ENCODE measurements at places on chromosomes 3 and 15. TPM values are rescaled to one million over a fixed set of nuclear protein-coding genes. Genes with fewer than 3 reads are reported as not detected.

DNA sequence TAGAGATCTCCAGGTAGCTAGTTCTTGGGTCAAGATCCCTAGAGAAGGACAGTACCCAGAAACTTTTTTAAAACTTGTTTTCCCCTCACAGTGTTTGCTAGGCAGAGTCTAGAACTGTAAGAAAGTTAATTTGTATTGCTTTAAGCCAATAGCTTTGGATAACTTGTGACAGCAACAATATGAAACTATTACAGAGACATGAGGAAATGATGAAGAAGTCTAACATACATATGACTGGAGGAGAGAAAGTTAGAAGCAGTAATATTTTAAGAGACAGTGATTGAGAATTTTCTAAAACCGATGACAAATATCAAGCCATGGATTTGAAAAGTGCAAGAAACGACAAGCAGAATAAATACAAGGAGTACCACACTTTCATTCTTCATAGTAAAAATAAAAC lies 10.0 kb downstream of the HMG20A start:
- no peak for ATAC-seq

GRCh38 chr3:55607844-55608243 lies 120.7 kb upstream of the WNT5A start:
- no peak for ATAC-seq

DNA sequence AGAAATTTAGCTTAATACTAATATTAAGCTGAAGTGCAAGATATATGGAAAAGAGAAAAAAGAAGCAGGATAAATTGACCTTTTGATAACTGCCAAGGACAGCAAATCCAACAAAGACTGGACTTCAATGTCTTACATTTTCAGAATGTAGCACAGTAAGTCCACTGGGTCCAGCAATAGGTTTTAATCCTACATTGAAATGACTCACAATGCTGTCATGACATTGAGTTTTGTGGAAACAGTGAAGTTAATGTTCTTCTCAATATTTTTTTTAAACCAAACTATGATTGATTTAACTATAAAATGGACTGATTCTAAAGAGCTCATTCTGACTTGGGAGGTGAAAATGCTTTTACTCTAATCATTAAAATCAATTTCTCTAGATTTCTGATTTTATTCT lies 166.6 kb upstream of the ZNF717 start:
- ATAC-seq, result no peak

DNA sequence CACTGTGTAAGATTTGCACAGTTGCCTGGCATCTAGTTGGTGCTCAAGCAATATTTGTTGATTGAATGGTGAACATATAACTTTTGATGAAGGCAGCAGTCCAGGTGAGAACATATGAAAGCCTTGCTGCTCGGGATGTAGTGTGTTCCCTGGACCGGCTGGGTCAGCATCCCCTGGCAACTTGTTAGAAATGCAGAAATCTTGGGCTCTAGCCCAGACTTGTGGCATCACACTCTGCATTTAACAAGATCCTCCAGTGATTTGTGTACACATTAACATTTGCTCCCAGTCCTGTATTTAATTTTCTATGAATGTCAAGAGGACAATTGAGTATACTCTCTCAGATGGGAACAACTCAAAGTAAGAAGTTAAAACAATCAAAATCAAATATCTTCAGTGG lies 69.0 kb upstream of the SAMMSON start:
- ATAC-seq, result peak; percentile 88

DNA sequence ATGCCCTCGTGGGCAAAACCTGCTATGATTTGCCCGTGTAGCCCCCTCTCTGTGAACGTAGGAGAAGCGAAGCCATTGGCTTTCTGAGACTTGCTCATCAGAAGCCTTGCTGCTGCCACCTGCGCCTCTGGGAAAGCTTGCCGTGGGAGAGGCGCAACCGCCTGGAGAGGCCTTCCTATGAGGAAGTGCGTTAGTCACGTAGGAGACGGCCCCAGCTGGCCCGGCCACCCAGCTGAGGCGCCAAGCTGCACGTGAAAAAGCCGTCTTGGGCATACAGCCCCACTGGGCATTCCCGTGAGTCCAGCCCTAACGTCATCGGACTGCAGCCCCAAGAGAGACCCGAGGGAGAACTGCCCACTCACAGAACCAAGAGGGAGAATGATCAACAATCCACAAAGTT lies 49.1 kb upstream of the TJP1 start:
- no peak for ATAC-seq

- peak; percentile 59 for ATAC-seq
These were observed 230.3 kb downstream of the FGF12 start for GRCh38 chr3:192496905-192497587.

- ATAC-seq, result peak; percentile 24
These were observed 109.7 kb upstream of the GALNT15 start for GRCh38 chr3:16064642-16065414.

DNA sequence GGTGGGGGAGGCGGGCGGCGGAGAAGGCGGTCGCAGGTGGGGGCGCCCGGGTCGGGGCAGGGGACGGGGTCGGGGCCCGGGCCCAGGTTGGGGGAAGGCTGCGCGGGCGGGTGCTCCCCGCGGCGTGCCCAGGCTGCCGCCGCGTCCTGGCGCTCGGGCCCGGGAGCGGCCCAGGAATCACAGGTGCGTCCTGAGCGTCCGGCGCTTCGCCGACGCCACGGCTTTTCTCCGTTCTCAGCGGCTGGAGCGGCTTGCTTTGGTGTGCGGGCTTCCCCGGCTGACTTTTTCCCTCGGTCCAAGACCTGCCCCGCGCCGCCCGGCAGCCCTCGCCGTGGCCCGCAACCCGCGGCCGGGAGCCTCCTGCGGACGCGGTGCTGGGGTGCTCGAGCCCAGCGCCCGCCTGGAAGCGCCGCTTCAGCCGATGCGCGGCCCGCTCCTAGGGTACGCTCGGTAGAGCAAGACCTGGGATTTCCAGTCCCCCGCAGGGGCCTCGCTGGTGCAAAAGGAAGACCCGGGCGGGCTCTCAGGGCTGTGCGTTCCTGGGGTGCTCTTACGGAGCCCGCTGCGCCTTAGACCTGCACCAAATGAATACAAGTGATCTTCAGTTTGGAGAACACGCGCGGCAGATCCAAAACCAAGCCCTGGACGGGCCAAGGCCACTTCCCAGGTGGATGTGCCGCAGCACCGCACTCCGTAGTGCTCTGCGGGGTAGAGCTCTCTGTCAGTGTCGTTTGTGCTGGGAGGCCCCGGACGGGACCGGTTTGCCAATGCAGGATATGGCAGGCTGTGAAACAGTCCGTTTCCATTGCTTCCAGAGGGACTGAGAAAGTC lies 639 bp downstream of the NIPA1 start:
- peak; percentile 43 for ATAC-seq

GRCh38 chr3:49539659-49540560 lies 14.4 kb upstream of the BSN start:
- ATAC-seq, result peak; percentile 95

DNA sequence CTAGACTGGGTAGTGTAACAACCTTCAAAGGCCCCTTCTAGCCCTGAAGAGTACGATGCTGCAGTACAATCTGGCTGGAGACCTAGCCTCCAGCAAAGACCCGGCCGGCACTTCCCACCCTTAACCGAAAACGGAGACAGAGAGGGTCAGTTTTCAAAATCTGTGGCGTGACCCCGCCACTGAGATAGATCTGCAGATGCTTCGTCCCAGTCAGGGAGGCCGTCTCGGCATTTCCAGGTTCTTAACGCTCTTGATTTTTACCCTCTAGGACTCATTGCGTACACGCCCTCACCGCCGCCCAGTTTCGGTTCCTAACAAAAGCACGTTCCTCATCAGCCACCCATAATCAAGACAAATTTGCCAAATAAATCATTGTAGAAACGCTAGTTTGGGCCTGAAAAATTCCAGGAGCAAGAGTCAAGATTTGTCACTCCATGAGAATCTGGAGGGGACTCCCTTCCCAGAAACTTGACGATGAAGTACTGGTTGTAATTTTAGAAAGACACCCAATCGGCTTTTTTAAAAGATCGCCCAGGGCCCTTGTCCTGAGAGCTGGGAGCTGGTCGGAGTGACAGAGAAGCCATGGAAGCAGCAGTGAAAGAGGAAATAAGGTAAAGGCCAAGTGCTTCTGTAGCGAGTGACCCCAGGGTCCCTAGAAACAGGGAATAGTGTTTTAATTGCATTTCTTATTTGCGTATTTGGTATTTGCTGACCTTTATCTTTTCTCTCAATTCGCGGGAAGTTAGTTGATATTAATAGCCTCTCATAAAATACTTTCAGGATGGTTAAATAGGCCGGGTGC lies 868 bp upstream of the TMEM87A start:
- ATAC-seq, result peak; percentile 18

- no peak for ATAC-seq
These were observed 123.3 kb downstream of the MYLK start for GRCh38 chr3:123760817-123761216.

DNA sequence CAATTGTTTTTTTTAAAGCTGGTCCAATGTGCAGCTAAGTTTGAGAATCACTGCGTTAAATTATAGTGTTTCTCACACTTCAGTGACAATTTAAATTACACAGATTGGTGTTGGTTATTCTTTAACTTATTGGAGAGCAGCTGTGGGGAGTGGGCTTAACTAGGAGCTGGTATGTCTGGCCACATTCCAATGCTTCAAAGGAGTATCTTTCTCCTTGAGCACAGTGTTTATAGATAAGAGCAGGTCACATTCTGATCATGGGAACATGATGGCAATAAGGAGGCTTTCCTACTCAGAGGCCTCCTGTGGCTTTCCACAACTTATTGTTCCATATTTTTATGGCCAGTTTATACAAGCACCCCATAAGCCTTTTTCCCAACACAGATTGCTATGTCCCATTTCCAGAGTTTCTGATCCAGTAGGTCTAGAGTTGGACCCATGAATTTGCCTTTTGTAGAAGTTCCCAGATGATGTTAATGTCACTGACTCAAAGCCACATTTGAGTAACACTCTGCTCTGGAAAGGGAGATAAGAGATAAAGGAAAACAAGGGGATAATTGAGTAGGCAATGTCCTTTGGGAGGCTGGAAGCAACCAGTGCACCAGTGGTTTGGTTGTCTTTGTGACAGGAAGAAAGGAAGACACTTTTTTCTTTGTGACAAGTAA lies 33.0 kb upstream of the PLSCR4 start:
- no peak for ATAC-seq

DNA sequence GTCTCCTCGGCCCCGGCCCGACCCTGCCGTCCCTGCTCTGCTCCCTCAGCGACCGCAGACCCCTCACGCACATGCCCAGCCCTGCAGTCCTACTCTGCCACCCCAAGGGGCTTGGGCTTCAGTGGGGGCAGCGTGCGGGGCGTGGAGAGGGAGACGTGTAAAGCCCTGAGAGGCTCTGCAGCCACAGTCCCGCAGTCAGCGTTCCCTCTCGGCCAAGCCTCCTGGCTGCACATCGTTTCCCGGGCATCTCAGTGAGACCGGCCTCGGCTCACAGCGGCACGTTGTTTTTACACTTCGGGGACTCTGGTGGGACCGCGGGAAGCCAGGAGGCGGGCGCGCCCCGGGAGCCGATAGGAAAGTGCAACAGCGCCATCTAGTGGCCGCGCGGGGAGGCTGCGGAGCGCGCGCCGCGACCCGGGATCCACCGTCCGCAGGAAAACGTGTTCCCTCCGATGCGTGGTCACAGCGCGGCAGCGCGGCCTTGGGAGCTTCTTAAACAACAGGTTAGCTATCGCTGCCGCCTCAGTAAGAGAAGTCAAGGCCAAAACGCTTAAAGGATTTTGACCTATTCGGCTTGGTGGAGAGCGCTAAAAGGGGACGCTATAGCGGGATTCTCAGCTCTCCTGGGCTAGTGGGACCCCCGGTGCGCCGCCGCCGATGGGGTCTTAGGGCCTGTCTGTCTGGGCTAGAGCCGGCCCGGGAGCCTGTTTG lies 226.8 kb upstream of the IGF1R start:
- ATAC-seq, result peak; percentile 88

DNA sequence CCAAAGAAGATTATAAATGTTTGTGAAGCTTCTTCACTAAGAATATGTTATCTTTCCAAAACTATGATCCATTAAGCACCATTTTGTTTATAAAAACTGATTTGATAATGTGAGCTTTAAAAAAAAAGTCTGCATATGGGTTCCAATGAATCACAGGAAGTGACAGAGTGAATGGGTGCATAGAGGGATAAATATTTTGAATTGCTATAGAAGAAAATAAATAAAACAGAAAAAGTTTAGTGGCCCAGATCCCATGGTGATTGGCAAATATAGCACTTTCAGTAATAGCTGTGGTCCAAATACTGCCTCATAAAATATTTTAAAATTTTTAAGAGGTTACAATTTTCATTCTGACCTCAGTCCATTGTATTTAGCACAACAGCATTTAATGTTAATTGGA lies 19.2 kb downstream of the CPA3 start:
- no peak for ATAC-seq

DNA sequence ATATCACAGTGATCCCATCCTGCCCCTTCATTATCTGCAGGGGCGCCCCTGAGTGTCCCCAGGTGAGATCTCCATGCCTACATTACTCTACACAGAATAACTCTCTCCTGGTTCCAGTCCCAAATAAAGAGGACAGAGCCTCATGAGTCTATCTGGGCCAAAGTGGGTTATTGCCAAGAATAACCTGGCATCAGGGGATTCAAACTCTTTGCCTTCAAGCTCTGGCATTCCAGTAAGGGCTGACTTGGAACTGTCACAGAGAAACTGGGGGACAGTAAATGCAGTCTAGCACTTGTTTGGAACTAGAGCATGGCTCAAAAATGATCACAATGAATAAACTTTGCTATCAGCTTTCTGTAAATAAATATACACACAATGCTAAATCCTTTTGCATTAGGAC lies 30.3 kb downstream of the GJD2 start:
- no peak for ATAC-seq

- no peak for ATAC-seq
These were observed 11.2 kb upstream of the COL8A1 start for GRCh38 chr3:99627062-99627826.

Gene GOLGA8S
- 0.06 TPM for total RNA-seq

Gene MGLL
- total RNA-seq, result 69.2 TPM

Gene RAD51
- 8.9 TPM for total RNA-seq

Gene DISP2
- 7.5 TPM for total RNA-seq

Gene IL20RB
- total RNA-seq, result 8.8 TPM

Gene USP50
- not detected for total RNA-seq

Gene GOLGA8O
- 0.26 TPM for total RNA-seq

Data from motor neuron (in vitro differentiated cells).